Stimulated activated CD8-positive, alpha-beta memory T cell treated with anti-CD3 and anti-CD28 coated beads, Interleukin-4, amount 100 ng/mL, for 48 hours (primary cell): ENCODE measurements at places on chromosomes 4 and X.
A peak's percentile ranks its signal among the peaks of the same experiment; 100 is the strongest.

DNA sequence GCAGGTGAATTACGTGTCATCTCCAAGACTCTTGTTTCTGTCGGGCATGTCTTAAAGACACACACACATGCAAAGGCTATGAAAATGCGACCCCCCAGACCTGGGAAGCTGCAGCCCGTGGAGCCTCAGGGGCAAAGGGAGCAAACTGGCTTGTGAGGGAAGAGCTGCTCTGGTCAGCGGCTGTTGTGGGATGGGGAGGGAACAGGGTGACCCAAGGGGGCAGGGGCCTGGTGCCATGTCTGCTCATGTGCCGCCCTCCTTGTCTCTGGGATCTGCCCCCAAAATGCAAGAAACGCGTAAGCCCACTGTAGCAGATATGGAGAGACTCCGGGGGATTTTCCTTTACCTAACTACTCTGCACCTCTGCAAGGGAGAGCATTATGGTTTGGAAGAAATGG, 92.4 kb downstream of the PHKA2 start:
- DNase-seq = no peak

DNA sequence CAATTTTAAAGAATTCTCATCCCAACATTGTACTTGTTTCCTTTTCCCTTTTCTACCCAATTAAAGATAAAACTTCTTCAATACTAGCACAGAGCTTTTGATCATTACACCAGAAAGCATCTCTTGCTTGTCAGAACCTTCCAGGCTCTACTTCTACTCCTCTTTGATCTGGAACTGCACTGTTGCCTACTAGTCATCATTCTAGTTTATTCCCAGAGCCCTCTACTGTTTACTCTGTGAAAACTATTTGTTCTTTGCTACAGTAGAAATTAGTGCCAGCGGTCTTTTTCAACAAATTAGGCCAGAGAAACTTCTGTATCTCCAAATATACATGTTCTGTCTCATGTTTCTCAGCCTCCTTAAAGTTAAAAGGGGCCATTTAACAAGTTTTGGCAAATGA, 46.8 kb upstream of the TMPRSS11F start:
- DNase-seq = no peak

GRCh38 chr4:40525752-40526598, 103.7 kb downstream of the RBM47 start:
- no peak for DNase-seq

DNA sequence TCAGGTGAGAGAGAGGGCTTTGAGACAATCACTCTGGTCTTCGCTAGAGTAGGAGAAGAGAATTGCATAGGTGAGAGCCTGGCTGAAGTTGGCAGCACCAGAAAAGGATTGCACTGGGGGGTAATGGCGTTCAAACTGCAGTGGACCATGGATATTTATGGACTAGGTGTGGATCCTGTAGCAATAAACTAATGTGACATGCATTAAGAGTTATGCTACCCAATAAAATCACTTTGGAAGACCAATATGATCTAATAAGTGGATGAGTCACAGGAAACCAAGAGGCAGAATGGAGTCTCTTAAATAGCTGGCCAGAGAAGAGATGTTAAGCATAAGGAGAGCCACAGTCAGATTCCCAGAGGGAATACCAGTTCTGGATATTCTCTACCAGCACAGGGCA, 259.8 kb downstream of the FBXO8 start:
- no peak for DNase-seq

DNA sequence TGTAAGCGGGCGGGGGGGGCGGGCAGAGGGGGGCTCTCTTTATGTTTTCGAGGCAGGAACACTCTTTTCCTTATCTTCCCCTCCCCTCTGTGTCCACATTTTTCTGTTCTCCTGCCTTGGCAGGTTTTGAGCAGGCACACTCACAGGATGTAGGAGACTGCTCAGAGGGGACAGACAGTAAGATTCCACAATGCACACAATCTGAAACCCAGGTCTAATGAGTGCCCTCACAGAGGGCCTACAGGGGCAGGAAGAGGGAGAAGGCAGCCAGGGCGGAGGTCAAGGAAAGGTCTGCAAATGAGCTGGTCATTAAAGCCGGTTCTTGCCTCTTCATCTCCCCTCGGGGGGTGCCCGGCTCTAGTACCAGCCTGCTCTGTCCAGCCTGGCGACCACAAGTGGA, 106.1 kb upstream of the ATP6AP2 start:
- DNase-seq = no peak

- DNase-seq = no peak
Measured at GRCh38 chrX:18619288-18619687, 52.6 kb downstream of the RS1 start.

DNA sequence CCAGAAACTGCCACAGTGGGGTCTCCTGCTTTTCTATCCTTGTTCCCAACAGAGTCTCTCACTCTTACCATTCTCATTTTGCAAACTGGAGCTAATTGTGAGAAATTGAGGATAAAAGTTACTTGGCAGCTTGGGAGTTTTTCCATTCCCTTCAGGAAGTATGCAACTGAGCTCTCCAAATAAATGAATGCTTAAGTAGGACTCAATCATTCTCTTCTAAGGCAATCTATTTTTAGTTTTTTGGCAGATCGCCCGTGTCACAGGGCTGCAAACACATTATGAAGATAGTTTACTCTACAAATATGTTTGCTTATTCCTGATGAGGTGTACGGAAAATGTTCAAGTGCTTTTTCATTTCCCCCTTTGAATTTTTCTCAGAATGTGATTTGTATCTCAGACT, 5.3 kb downstream of the ASB11 start:
- no peak for DNase-seq

DNA sequence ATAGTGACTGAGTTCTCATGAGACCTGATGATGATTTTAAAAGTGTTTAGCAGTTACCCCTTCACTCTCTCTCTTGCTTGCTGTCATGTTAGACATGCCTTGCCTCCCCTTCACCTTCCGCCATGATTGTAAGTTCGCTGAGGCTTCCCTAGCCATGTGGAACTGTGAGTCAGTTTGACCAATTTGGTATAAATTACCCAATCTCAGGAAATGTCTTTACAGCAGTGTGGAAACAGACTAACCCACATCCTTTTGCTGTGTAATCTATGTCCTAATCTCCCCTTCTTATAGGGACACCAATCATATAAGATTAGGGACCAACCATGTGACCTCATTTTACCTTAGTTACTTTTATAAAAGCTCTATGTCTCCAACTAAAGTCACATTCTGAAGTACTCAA, 677.8 kb downstream of the ADGRL3 start:
- no peak for DNase-seq

- DNase-seq = no peak
Measured at GRCh38 chrX:63434665-63435064, 83.5 kb upstream of the SPIN4 start.

GRCh38 chrX:148380650-148381561, 119.5 kb upstream of the AFF2 start:
- peak; percentile 46 for DNase-seq

DNA sequence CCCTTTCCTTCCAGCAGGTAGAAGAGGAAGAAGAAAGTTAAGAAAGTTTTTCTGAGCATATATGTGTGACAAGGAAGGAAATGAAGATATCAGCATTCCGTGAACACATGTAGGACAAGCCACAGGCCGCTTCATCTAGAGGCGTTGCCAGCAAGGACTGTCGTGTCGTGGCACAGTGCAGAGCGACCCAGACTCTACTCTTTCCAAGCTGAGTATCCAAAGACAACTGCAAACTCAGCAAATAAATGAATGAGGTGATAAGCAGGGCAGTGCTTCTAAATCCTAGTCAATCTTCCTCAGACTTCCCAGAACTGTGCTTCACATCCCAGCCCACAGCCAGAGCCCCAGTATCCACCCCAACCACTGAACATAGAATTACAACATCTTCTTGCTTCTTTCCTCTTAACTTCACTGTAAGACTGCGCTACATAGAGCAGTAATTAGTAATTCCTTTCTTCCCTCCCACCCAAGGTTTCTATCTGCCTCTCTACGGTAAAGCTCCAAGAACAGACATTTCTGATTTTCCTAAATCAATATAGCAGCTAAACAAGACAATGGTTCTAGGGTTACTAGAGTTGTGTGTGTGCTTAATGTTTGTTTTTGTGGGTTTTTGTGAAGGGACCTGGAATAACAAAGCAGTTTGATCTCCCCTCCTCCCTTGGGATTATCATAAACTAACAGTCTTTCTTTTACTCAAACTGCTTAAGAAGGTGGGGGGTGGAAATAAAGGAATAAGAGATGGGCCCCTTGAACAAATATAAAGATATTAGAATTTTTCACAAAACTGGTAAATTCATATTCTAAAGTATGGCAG, 71.6 kb downstream of the PAPSS1 start:
- no peak for DNase-seq

DNA sequence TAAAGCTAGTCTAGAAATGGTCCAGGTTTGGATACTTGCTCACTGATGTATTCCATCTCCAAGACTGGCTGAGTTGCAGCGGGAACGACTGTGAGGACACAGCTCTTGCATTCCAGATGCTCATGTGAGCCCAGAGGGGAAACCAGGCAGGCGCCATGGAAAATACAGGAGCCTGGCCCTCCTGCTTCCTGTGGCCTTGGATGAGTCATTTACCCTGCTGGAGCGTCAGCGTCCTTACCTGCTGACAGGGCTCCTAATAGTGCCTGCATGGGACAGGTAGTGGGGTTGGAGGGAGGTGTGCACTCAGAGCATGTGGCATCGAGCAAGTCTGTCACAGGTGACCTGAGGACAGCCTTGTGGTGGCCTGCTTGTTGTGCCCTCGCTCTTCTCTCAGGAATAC, 69.4 kb downstream of the NSG1 start:
- no peak for DNase-seq

DNA sequence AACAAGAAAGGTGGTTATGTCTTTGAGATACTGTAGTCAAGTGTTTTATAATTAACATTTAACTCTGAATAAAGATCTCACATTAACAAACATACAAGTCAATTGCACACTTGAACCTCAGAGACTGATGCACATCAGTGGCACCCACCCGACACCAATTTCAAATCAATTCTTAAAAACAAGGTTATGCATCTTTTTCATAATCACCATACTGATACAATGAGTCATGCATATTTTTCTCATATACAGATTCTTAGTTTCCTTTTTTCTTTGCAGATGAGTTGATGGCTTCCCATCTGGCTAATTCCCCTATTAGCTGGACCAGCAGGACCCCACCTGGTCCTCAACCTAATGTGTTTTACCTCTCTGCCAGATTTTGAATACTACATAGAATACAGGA, 136.2 kb upstream of the RPL34 start:
- DNase-seq = no peak

- DNase-seq = no peak
Measured at GRCh38 chr4:76703676-76704075, 194.3 kb downstream of the SOWAHB start.

DNA sequence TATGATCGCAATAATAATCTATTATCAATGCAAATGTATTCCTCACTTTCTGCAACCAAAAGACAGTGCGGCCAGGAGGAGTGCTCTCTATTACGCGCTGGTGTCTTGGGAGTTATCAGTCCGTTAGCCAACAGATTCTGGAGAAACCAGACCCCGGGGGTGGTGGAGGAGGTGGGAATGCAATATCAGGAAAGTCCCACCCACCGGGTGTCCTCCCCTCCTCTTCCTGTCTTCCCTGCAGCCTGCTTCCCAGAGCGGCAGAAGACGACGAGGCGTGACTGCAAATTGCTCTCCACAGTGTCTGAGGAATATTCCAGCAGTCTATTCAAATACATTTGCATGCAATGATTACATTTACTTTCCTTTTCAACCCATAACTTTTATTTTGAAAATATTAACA, 17.9 kb upstream of the TLR3 start:
- DNase-seq = no peak

GRCh38 chr4:156496797-156497196, 474.8 kb downstream of the PDGFC start:
- DNase-seq = no peak

GRCh38 chr4:72430050-72430449, 139.0 kb downstream of the ADAMTS3 start:
- no peak for DNase-seq

GRCh38 chr4:114866901-114867670, 246.3 kb downstream of the NDST4 start:
- DNase-seq = no peak

GRCh38 chrX:12469296-12469695, 321.9 kb upstream of the PRPS2 start:
- no peak for DNase-seq

DNA sequence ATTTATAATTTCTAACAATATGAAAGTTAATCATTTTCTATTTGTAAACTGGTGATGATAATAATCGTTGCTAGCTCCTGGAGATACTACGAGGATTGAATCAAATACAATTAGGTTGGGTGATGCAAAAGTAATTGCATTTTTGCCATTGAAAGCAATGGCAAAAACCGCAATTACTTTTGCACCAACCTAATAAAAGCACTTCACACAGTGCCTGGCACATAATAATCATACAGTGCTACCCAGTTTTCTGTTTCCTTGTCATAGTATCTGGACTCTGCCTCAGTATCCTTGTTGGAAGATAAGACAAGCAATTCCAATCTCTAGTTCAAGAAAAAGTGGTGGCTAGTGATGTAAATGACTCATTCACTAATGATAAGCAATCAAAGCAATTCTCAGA, 176.8 kb upstream of the TRPC5 start:
- no peak for DNase-seq

DNA sequence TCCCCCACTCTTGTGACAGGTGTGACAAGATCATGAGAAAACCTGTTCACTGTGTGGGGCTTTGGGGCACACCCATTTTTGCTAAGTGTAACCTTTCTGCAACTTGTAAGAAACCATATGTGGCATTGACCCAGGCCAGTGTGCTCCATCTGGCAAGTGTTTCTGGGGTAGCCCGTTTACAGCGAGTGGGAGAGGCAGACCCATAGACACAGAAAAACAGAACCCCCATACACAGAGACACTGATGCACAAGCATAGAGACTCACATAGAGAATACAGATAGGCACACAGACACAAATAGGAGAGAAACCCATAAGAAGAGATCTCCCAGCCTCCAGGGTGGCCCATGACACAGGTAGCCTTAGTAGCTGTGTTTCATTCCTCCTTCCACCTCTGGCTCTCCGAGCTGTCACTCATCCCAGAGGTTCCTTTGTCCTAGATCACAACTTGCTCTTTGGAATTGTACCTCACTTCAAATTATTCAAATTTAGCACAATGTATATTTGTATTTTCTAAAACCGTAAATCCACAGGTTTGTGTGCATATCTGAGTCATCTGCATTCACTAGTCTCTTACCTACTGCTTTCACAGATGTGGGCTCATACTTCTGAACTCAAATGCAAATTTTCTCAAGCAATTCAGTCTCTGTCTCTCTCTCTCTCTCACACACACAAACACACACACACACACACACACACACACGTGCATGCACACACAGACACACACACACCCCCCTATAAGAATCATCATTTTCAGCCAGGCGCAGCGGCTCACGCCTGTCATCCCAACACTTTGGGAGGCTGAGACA, 114.4 kb downstream of the SH3KBP1 start:
- DNase-seq = no peak
